ENCODE measurements at places on chromosomes 1 and 21.

DNA sequence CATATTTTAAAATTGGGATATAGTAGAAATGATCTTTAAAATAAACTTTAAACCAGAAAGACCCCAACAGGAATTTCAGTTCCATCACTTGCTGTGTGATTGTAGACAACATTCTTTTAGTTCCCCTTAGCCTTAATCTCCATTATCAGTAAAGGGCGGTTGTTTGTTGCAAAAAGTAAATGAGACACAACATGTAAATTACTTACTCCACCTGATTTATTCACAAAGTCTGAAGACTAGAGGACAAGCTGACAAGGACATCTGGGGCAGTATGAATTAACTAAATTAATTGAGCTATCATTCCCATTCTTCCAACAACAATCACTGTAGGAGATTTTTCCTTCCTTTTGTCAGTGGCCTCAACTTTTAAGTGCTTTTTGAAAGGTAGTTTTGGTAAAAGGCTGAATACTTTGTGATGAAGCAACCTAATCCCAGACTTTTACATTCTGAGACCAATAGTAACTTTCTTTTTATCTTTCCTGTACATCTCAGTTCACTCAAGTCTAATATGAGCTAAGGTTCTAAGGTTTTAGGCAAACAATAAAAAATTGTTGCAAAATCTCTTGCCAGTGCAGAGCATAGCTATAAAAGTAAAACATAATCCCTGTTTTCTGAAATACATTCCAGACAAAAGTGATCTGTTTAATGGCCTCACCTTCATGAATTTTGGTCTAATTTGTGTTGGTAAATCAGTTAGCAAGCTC is 6.2 kb downstream of the SLC19A2 start:
- no peak for DNase-seq

DNA sequence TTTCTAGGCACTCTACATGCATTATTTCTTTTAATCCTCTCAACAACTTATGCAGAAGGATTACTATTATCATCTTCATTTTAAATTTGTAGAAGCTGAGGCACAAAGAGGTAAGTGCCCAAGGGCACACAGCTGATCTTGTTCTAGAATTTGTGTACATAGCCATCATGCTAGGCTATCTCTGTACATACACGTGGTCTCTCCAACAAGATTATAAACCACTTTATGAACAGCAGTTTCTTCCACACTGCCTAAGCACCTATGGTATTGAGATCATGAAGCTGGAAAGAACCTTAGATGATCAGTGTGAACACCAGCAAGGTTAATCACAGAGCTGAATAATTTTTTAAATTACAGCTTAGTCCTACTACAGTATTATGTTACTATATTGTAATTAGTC is 28.9 kb downstream of the UCHL5 start:
- DNase-seq = no peak

DNA sequence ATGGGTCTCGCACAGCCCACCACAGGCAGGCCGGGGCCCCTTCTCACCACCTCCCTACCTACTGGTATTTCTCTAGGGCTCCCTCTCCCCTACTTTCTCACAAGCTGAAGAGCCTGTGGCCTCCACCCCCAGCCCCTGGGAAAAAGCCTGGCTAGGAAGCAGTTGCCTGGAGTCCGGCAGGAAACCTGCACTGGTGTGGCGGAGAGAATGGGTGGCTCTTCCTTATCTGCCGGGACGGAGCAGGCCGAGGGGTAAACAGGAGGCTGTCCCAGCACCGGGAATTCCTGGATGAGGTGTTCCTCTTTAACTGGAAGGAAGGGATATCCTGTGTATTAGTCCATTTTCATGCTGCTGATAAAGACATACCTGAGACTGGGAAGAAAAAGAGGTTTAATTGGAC is 125.8 kb downstream of the TLR5 start:
- no peak for DNase-seq

DNA sequence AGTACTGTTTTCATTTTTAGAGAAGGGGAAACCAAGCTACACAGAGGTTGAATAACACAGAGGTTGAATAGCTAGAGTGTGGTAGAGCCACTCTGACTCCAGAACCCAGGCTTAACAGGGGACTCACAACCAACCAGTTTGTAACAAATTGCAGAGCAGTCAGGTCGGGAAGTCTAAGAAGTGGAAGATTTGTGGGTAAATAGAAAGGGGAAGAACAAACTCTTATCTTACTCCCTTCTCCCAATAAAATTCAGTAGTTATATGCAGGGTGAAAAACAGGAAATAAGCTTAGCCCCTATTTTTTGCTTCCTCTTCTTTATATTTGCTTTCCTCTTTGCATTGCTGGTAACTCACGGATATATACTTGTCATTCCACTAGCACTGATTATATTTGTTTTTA is 23.2 kb downstream of the CDC42 start:
- DNase-seq = no peak

DNA sequence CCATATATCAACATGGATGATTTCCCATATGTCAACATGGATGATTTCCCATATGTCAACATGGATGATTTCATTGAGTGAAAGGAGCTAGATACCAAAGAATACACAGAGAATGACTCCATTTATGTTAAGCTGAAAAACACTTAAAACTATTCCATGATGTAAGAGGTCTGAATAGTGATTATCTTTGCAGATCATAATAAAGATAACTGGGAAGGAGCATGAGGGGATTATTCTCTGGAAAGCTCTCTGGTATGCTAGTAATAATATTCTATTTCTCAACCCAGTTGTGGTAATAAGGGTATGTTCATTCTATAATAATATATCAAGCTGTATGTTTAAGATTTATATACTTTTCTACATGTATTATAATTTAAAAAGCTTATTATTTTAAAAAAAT is 14.1 kb downstream of the SYNJ1 start:
- no peak for DNase-seq

DNA sequence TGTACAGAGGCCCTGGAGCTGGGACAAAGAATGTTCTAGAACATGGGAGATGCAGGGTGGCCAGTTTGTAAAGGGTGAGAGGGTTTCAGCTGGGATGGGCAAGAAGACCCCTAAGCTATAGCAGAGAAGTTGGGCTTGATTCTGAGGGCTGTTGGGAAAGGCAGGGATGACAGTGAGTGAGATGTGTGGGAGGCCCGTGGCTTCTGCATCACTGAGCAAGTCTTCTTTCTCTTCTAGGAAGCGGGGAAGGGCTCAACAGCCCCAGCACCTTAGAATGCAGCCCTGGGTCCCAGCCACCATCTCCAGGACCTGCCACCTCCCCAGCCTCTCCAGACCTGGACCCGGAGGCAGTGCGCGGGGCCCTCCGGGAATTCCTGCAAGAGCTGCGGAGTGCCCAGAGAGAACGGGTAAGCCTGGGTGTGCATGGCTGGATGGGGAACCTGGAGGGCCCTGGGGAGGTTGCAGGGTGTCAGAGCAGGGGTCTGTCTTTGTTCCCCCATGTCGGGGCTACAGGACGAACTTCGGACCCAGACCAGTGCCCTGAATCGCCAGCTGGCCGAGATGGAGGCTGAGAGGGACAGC is 14.8 kb downstream of the MFAP2 start:
- no peak for DNase-seq

DNA sequence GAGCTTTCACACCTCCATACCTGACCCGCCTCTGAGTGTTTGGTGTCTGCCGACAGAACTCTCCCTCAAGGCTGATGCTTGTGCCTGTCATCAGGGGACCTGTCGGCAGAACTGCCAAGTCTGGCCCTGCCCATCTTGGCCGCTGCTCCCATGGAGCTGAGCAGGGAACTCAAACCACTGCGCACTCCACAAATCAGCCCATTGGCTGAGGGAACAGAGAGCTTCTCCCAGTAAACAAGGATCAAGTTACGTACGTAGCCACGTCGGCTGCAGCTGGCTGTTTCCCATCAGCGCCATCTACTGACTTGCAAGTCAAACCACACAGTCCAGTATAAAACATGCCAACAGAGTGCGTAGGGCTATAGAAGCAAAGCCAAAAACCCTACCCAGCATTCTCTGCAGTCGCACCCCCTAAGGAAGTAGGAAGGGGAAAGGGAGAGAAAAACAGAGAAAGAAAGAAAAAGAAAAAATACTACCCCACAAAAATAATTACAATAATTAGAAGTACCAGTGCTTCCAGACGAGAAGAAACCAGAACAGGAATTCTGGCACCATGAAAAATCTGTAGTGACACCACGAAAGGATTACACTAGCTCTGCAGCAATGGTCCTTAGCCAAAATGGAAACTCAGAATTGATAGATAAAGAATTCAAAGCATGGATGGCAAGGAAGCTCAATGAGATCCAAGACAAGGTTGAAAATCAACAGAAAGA is 13.1 kb downstream of the KRTAP13-1 start:
- peak; percentile 90 for DNase-seq

DNA sequence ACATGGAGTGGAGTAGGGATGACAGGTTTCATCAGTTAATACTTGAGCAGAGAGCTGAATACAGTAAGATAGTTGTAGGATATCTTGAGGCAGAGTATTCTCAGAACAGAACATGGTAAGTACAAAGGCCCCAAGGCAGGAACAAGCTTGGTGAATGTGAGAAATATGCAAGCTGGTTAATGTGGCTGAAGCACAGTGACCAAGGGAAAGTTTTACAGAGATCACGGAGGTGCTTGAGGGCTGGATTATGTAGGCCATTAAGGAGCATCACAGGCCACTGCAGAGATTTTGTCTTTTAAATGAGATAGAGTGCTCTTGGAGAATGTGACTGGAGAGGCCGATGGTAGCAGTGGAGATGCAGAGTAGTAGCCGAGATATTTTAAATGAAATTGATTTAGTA is 54.0 kb upstream of the BOLA1 start:
- no peak for DNase-seq

DNA sequence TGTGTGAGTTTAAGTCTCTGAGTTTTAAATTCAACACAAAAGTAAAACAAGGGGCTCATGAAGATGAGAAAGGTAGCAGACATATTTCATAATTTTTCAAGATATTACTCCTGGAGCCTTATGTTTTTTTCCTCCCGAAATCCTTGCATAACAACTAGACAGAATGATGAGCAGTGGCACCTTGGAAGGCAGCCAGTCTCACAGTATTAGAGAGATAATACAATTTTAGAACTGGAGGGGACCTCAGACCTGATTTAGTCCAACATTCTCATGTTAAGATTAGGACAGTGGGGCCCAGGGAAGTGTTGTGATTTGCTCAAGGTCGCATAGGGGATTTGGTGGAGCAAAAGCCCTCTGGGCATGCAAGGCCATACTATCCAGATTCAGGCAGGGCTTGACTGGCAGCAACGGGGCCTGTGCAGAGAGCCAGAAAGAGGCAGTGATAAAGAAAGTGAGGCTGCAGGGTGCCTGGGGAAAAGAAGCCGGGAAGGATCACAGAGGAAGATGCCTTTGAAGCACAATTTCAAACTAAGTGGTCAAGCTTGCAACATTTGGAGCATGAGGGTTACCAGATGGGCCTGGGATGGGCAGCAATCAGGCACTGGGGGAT is 31.4 kb upstream of the BCL9 start:
- DNase-seq = no peak

GRCh38 chr1:243287652-243288051 is 31.8 kb downstream of the SDCCAG8 start:
- DNase-seq = no peak

DNA sequence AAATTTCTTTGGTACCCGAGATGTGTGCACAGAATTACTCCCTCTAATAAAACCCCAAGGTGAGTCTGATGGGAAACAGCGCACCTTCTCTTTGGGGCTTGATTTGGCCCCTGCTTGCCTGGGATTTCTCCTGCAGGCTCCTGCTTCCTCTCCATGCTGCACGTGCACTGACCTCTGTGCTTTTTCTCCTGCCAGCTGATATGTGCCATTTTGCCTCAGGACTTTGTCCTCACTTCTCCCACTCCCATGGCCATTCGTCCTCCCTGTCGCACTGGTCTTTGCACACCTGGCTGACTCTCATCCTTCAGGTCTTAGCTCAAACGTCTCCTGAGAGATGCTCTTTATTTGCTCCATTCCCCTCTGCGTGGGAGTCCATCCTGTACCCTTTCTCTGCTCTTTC is 1.2 kb downstream of the CBR1 start:
- DNase-seq = no peak

DNA sequence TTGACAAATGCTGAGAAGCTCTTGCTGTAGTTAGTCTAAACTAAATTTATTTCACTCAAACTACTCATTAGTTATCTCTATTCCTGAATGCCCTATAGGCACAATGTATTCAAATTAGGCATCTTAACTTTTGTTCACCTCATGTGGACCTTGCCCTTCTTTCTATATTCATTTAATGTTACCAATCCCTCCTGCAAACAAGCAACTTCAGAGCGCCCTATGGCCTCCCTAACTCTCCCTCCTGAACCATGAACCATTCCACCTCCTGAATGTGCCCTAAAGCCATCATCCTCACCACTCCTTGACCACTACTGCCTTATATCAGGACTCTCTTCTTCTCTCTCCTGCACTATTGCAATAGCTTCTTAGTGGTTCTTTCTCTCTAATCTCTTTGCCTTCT is 34.8 kb upstream of the SAMD13 start:
- DNase-seq = no peak

GRCh38 chr1:6184083-6184783 is 4.1 kb upstream of the CHD5 start:
- DNase-seq = no peak

- DNase-seq = no peak
Observed at GRCh38 chr1:68376441-68376840, 73.3 kb downstream of the RPE65 start.

DNA sequence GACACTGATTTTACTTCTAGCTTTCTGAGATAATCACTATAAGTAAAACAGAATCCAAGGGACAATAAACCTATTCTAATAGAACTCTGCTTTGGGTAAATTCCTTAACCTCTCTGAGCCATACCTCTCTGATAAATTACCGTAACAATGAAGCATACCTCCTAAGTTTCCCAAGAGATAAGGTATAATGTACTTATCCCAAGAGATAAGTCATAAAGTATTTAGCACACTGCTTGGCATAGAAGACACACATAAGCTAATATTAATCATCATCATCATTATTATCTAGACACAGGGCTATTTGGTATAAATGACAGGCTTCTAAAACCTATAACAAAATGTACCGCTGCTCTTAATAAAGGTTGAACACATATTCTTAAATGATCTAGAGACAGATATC is 16.2 kb downstream of the SSX2IP start:
- DNase-seq = no peak

GRCh38 chr1:55466373-55466772 is 251.2 kb upstream of the USP24 start:
- DNase-seq = no peak

DNA sequence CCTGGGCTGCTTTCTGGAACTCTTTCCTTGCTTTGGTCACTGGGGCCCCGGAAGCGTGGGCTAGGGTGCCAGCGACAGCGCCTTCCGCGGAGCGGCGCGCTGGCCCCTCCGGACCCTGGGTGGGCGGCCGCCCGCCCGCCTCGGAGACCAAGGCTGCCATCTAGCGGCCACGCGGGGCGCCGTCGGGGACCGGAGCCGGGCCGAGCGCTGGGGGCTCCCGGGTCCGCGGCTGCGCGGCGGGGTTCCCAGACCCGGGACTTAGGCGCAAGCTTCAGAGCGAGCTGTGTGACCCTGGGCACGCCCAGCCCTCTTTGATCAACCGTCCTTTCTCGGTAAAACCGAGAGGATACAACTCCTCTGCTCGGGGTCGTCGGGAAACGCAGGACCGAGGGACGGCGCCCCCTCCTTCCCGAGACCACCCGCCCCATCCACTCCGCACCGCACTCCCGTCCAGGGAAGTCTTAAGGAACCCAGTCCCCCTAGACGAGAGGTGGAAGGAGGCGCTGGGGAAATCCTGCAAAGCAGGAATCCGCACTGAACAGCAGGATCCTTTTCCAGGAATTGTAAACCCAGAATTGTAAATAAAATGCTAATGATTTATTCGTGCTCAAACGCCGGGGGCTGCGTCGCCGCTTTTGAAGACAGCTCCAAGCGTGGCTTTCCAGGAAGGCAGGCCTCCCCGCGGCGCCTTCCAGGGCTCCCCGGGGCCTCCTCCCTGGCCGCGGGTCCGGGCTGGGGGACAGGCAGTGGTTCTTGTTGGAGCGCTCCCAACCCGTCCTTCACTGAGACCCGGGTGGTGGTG is 41.2 kb downstream of the RRAGC start:
- DNase-seq = no peak
